ENCODE measurements at places on chromosomes 4 and X.

DNA sequence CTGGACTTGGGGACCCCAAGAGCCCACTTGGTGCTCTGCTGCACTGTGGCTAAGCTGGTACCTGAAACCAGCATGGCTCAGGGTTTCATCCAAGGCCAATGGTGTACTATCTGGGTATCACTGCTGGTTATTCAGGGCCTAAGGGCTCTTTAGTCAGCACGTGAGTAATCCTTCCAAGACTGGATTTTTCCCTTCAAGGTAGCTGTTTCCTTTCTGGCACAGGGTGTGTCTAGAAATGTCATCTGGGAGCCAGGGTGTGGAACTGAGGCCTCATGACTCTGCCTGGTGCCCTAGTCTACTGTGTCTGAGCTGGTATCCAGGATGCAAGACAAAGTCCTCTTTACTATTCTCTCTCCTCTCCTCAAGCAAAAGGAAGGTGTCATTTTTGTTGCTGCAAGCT is 99.0 kb upstream of the QRFPR start:
- no peak for DNase-seq

GRCh38 chrX:108573136-108573535 is 133.5 kb downstream of the COL4A5 start:
- no peak for DNase-seq

GRCh38 chr4:10743357-10743756 is 58.8 kb upstream of the CLNK start:
- DNase-seq, result no peak

DNA sequence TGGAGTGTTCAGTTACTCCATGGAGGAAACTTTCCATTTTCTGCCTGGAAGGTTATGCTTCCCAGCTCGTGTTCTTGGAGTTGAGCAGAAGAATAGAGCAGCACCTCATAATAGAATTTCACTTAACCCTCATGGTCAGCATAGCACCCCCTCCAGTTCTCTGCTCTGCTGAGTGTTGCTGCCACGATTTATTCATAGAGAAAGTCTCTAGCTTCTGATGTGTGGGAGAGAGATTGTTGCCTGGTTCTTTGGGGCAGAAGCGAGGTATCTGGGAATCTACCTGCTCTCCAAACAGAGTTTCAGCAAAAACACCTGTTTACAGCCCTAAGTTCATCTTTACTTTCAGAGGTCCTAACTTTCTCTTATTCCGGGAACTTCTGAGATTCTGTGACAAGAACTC is 3.9 kb upstream of the DTHD1 start:
- DNase-seq, result no peak

DNA sequence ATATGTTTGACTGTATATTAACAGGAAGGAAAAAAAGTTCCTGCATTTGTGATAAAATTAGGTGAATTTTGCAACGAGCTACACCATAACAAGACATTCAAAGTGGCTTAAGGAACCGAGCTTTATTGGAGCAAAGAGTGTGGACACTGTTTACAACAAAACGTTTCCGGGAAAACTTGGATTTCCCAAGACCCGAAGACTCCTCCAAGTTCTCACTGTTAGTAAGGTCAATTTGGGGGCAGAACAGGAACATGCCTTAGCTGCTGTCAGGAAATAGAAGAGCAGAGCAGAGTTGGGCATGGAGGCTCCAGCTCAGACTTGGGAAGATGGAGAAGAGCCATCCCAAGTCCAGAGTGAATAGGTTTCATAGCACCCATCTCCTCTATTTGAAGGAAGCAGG is 16.5 kb downstream of the ADH6 start:
- no peak for DNase-seq

GRCh38 chr4:62156205-62156604 is 956.1 kb downstream of the ADGRL3 start:
- DNase-seq, result no peak

DNA sequence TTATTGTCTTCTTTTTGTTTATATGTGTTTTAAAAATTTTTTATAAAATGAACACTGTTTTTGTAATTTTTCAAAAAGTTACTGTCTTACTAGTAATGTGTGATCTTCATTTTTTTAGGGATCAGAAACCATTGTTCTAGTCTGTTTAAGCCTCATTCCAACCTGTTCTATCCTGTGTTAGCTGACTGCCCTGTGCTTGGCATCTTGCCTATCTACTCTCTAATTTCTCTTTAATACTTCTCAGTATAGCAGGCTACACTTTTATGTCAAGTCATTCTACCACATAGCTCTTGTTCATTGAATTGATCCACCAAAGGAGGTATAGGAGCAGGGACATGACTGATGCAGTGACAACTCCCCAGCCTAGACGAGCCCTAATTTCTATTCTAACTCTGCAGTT is 70.2 kb upstream of the PLS3 start:
- no peak for DNase-seq

DNA sequence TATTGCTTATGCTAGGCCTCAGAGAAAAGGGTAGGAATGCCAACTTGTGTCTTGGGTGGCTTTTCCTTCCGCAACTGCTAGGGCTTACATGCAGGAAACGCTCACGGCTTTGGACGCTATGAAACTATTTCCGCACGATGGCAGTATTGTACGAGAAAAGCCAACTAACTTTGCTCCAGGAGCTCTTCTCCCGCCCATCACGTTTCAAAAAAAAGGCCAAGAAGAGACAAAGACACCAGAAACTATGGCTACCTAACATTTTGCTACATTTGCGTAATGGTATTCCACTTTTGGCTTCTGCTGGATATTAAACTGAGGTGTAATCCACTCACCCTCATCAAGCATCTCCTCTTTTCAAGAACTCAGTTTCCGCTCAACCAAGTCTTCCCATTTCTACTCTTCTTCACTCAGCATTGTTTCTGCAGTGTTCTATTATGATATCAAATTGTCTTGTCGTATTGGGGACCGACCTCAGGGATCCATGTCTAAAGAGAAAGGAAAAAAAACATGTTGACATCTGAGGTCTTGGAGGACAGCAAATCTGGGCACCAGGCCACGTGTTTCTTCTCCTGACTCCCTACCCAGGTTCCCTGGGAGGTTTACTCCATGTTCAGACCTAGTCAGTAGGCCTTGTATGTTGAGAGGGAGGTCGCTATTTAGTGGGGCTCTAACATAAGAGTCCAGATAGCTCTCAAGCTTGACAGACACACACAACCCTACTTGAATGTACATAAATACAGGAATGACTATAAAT is 239.4 kb upstream of the STK26 start:
- peak; percentile 72 for DNase-seq

GRCh38 chrX:24607616-24608015 is 39.5 kb downstream of the PCYT1B start:
- no peak for DNase-seq

DNA sequence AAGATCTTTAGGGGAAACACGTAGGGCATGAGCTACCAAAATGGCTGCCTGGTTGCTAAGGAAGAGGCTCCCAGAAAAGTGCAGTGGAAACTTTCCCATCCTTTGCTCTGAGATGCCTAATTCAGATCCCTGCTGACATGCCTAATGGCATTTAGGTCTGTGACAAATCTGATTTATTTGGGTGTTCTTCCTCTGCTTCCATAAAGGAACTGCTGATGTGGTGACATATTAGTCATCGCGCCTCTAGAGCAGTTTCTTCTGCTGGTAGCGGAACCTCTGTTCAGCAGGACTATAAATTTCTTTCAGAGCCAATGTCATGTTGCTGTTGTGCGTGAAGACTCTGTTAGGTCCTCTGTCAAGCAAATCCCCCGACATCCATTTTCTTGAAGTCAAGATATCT is 310.0 kb downstream of the PDHA2 start:
- no peak for DNase-seq

Data from aorta (tissue), 5 donors.